ENCODE measurements at places on chromosomes 16 and 17.

DNA sequence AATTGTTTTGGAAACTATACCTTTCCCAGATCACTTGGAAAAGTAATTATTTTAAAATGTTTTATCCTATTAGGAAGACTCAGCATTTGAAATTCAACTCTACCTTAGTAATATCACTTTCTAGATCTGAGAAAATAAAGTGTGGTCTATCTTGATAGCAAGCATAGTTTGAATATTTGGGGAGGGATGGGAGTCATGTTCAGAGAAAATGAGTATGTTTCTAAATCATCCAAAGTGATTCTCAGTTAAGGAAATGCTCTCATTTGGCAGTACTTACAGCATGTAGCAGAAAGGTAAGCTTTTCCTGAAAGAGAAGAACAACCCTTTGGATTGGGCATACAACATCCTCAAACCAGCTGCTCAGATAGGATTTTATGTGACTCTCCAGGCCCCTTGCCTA lies 6.9 kb downstream of the C17orf75 start:
- DNase-seq, result no peak

- DNase-seq, result no peak
Observed at GRCh38 chr17:51820252-51820651, 338.3 kb downstream of the CA10 start.

- DNase-seq, result no peak
Observed at GRCh38 chr17:801660-802059, 19.5 kb downstream of the MRM3 start.

- DNase-seq, result no peak
Observed at GRCh38 chr17:55996826-55997225, 156.4 kb upstream of the ANKFN1 start.

DNA sequence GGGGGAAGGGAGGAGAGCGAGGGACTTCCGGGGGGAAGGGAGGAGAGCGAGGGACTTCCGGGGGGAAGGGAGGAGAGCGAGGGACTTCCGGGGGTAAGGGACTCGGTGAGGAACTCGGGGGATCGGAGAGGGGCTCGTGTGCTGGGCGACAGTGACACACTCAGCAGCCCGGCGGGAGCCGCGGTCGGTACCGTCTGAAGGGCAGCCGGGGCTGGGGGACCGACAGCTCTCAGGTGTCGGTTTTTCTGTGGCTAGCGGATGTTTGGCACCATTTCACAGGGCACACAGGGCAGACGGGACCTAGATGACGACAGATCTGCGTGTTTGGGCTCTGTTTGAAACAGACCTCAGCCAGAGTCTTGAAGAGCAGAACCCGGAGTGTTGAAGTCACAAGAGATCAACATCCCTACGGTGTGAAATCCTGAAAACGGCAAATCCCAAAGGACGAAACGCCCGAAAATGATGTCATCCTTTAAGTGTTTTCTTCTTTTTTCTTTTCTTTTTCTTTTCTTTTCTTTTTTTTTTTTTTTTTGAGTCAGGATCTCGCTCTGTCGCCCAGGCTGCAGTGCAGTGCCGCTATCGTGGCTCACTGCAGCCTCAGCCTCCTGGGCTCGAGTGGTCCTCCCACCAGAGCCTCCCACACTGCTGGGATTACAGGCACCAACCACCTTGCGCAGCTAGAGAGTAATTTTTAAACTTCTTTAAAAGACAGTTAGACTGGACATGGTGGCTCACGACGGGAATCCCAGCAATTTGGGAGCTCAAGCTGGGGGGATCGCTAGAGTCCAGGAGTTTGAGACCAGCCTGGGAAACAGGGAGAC lies 23.9 kb downstream of the ZNF778 start:
- DNase-seq, result no peak

DNA sequence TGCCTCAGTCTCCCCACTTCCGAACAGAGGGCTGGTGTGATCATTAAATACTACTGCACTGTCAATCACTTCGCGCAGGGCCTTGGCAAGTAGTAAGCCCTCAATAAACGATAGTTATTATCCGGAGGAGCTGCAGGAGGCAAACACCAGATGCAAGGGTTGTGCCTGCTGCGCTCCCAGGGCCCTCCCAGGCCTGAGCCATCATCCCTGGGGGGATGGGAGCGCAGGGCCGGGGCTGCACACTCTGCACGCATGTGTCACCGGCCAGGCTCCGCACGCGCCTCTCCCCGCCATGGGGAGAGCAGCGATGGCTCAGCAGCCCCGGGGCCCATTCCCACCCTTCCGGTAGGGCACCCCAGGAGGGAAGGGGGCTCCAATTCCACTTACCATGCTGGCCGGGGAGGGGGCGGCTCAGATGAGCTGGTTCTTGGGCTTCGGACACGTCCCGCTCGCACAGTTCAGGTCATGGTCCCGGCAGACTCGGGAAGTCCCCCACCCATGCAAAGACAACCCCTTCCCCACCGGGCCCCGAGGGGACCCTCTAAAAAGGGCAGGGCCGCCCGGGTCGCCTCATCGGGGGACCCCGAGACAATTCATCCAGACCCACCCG lies 681 bp downstream of the XPO6 start:
- DNase-seq, result no peak

- peak; percentile 58 for DNase-seq
Observed at GRCh38 chr17:74212913-74213791, at the start of gene TTYH2. TSS of gene TTYH2 (plus strand) at chr17:74213571. CDS start at chr17:74213588, 17 bp downstream.

DNA sequence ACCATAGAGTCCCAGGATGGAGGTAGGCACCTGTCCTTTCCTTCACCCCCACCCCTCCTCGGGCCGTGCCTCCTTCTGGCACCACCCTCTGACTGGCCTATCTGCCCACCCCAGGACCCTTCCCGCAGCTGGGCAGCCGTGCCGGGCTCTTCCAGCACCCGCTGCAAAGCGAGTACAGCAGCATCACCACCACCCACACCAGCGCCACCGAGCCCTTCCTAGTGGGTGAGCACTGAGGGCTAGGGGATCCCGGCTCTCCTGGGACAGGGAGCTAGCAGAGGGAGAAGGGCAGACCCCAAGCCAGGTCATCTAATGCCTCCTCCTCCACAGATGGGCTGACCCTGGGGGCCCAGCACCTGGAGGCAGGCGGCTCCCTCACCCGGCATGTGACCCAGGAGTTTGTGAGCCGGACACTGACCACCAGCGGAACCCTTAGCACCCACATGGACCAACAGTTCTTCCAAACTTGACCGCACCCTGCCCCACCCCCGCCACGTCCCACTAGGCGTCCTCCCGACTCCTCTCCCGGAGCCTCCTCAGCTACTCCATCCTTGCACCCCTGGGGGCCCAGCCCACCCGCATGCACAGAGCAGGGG lies 7.8 kb downstream of the GALK1 start:
- no peak for DNase-seq

- no peak for DNase-seq
Observed at GRCh38 chr17:40611840-40612474, 35.7 kb downstream of the SMARCE1 start.

DNA sequence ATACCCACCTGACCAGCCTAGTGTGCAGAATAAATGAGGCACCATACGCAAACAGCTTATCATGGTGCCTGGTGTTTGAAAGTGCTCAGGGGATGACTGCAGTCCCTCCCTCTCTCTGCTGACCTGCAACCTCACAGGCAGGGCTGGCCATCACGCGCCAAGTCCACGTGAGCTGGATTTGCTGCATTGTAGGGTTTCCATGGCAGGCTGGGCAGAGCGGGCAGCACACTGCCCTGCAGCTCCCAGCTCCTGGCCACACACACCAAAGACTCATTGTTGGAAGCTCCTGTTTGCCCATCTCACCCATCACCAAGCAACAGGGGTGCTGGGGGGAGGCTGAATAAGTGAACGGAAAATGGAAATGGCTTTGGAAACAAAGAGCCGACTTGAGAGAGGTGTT lies 81.8 kb downstream of the IRX3 start:
- no peak for DNase-seq

DNA sequence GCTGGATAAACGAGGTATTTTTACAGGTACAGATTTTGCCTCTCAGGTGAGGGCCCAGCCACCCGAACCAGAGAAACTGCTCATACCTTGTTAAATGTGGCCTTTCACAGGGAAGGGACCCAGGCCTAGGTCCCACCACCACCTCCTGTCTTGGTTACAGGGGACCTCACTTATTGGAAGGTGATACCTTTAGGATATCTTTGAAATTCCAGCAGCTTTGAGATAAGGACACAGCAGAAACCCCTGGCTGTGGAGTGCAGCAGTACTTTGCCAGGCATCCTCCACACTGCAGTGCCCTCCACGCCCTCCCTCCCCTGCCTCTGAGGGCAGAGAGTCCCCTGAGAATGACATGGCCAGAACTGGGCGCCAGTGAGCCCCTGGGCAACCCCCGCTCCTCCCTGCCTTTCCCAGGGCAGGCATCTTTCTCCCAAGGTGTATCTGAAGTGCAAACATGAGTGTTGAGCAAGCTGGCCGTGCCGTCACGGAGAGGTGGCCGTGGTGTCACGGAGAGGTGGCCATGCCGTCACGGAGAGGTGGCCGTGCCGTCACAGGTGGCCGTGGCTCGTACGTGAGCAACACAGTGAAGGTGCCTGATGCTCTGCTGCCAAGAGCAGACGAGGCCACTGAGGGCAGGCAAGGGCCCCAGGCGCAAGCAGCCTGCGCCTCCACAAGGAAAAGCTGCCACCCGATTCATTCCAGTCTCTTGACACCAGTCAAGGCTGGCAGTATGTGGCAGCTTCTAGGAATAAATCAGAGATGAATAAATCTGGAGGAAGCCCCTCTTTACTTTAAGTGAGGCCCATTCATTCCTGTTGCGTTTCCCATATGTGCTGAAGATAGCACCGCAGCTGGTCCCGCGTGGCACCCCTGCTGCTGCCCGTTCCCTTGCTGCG lies 134.5 kb upstream of the CHMP6 start:
- DNase-seq, result no peak

All from NCI-H1048 (cell line).